ENCODE measurements at places on chromosomes 4 and X.

DNA sequence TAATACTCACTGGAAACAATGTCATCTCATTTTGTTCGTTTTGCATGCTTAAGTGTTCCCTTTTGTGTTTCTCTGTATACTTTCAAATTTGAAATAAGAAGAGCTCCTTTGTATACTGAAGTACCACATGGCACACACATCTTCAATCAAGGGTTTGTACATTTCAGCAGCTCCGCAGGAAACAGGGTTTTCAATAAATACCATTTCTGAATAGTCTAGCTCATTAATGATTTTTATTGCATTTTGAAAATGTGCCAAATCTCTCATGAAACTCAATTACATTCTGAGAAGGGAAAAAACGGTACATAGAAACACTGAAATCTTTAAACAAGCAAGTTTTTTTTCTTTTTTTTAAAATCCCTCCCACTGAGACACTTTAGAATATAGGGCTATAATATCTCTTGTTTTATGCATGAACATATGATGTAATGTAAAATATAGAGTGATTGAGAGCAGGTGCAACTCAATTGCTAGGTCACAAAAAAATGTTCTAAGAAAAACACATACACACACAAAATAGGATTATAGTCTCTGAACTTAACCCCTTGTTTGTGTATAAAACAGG is 914.2 kb upstream of the PCDH7 start:
- peak; percentile 47 for DNase-seq

DNA sequence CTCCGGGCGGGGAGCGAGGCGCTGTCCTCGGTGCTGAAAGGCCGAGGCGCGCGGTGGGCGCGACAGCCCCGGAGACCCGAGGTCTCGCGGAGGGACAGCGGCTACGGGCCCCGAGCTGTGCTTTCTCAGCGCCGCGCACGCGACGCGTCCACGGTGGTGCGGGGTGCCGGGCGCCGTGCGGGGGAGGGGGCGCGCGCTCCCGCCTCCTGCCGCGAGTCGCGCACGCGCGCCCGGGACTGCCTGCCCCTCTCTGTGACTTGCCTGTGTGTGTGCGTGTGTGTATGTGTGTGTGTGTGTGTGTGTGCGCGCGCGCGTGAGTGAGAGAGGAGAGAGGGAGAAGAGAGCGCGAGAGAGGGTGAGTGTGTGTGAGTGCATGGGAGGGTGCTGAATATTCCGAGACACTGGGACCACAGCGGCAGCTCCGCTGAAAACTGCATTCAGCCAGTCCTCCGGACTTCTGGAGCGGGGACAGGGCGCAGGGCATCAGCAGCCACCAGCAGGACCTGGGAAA is at the start of gene GRIA2:
TSS of gene GRIA2 (plus strand) at position 358 of the 511 bp plus-strand sequence. CDS start 315 bp downstream, outside the sequence.
- peak; percentile 49 for DNase-seq

GRCh38 chr4:180717451-180718033 is 1525.7 kb upstream of the TENM3 start:
- no peak for DNase-seq

DNA sequence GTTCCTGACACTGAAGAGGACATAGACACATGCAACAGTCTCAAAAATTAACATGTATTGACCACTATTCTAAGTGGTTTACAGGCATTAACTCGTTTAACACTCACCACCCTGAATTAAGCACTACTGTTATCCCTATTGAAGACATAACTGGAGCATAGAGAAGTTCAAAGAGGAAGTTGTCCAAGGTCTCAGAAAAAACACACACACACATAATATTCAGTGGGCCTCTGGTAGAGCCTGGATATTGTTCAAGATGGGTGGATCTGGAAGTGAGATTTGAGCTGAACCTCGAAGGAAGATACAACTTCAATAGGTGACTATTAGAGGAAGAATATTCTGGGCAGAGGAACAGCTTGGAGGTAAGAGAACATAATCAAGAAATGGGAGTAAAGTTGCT is 334.9 kb downstream of the HNRNPD start:
- DNase-seq = no peak

- DNase-seq = peak; percentile 83
Observed at GRCh38 chrX:151396042-151396824, 773 bp upstream of the VMA21 start.

GRCh38 chrX:154125391-154126040 is 18.5 kb upstream of the OPN1LW start:
- DNase-seq = no peak

- peak; percentile 57 for DNase-seq
Observed at GRCh38 chr4:180828455-180829018, 1414.7 kb upstream of the TENM3 start.

DNA sequence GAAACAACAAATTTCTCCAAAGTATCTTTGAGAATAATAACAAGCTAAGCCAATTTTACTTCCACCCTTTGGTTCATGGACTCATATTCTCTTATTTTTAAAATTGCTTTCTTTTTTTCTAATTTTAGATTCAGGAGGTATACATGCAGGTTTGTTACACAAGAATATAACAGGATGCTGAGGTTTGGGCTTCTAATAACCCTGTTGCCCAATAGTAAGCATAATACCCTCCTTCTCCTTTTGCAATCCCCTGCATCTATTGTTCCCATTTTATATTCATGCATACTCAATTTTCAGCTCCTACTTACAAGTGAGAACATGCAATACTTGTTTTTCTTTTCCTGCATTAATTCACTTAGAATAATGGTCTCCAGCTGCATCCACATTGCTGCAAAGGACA is 202.3 kb upstream of the FSTL5 start:
- DNase-seq = no peak

DNA sequence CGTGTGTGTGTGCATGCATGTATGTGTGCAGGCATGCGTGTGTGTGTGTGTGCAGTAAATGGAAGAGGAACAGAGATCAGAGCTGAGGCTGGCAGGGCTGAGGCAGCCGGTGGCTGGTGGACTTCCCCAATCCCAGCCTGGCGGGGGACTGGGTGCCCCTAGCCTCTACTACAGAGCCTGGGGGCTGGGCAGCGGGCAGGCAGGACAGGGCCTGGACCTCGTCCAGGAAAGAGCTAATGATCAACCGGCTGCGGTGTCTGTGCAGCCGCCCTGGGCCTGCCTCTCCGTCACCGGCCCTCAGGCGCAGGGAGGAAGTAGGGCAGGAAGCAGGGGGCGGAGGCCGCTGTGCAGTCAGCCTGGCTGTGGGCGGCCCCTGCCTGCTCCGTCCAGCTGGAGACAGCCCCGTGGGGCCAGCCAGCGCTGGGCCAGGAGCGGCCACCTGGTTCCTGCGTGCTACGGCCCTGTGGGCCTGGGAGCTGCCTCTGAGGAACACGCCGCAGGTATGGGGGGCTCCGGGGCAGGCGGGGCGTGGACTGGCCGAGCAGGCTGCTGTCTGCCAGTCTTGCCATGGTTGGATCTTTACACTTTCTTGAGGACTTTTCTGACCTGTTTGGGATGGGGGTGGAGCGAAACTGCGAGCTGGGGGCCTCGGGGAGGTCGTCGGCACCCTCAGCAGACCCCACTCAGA is at the start of gene SH3TC1:
TSS of gene SH3TC1 (plus strand) at position 385 of the 688 bp plus-strand sequence. CDS start 5,905 bp downstream, outside the sequence.
- DNase-seq = peak; percentile 40

- no peak for DNase-seq
Observed at GRCh38 chrX:1941321-1941720, 326.5 kb downstream of the ASMT start.

DNA sequence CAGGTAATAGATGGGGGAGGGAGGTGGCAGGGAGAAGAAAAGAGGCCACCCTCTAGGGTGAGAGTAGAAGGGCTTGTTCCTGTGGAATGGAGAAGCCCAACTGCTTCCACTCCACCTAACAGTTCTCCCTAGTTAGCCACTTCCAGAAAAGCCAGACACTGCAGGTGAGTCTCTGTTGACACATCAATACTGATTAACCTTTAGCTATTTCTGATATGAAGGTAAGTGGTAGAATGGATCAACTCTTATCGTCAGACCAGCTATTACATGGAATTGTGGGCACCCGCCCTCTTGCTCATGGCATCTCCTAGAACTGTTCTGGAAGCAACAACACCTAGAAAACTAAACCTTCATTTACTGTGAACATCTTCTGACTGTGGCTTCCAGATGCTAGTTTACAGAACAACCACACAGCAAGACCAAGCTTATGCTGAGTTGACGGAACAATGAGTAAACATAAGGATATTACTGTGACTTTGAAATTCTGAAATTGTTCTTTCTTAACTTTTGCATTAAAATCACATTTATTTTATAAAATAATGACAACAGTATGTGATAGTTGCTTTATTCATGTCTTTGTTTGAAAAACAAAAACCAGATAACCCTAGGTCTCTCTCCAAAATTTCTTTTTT is 44.7 kb downstream of the ANXA3 start:
- DNase-seq = no peak

DNA sequence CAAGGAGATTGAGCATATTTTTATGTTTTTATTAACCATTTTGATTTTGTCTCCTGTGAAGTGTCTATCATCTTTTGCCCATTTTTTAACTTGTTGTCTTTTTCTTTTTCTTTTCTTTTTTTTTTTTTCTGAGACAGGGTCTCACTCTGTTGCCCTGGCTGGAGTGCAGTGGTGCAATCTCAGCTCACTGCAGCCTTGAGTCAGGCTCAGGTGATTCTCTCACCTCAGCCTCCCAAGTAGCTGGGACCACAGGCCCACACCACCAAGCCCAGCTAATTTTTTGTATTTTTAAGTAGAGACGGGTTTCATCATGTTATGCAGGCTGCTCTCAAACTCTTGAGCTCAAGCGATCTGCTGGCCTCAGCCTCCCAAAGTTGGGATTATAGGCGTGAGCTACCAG is 4.6 kb upstream of the ADD1 start:
- no peak for DNase-seq

DNA sequence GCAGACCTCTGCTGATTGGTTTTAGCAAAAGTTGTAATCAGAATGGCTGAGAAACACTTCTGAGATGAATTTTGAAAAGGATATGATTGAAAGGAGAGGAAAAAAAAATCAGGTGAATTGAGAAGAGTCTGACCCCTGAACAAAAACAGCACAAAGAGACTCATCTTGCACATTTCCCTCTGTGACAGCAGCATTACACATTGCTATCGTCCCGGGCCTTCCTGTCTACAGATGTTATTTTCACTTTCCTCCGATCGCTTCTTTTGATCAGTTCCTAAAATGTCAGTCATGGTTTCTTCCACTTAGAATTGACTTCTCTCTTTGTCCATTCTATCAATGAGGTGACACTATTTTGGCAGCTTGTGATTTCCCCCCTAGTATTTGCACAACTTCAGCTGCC is 262.6 kb downstream of the GPC3 start:
- no peak for DNase-seq

DNA sequence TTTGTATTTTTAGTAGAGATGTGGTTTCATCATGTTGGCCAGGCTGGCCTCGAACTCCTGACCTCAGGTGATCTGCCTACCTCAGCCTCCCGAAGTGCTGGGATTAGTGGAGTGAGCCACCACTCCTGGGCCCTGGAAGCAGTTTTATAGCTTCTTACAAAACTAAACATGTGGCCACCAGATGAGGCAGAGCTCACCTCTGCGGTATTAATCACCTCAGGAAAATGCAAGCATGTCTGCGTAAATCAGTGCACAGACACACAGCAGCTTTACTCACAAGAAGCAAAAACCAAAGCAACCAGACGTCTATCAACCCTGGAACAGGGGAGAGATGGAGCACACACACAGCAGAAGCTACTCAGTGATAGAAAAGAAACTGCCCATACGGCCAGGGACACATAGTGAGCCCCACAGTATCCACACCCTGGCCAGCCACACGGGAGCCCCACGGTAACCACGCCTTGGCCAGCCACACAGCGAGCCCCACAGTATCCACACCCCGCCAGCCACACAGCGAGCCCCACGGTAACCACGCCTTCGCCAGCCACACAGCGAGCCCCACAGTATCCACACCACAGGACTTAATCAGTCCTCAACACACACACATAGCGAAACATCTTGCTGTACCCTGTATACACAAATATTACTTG is 30.2 kb downstream of the PPP2R3B start:
- no peak for DNase-seq

- no peak for DNase-seq
Observed at GRCh38 chrX:48558271-48558670, 16.0 kb upstream of the RBM3 start.

GRCh38 chr4:24496597-24496996 is 87.8 kb downstream of the DHX15 start:
- DNase-seq = no peak

- no peak for DNase-seq
Observed at GRCh38 chrX:153304988-153305736, 16.4 kb downstream of the PNMA6F start.

DNA sequence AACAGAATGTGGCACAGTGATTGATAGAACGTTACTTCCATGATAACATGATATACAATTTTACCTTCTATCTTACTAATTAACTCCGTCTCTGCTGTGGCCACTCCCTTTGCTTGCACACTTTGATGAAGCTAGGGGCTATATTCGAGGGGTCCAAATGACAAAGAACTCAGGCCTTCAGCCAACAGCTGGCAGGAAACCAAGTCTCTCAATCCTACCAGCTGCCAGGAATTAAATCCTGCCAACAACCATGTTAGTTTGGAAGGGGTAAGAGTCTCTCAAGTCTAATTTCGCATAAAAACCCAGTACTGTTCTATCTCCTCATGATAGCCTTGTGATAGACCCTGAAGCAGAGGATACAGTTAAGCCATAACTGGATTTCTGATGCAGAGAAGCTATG is 1122.9 kb upstream of the PCDH10 start:
- no peak for DNase-seq

DNA sequence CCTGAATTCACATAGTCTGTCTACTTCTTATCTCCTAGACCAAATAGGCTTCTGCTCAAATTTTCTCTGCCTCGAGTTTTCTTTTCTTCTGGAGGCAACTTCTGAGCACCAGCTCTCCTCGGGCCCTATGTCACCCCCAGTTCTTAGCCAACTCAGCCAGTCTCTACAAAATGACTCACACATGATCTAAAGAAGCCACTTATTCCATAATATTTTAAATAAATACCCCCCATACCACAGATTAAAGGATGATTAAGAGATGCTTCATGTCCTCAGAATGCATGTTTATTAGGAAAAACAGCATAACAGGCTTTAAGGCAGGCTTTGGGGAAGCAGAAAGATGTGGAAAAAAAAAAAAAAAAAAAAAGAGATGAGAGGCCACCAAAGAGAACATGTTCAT is 36.6 kb upstream of the DDX53 start:
- DNase-seq = no peak

All from NCI-H774 (cell line).